Heart left ventricle (tissue), 16 donors: ENCODE measurements at places on chromosomes 3 and 15. TPM values are rescaled to one million over a fixed set of nuclear protein-coding genes. Genes with fewer than 3 reads are reported as not detected.
A peak's percentile ranks its signal among the peaks of the same experiment; 100 is the strongest.

The ATP10A gene
- 3.3 TPM for total RNA-seq

The CPEB1 gene
- total RNA-seq: 0.80 TPM

The PRR20G gene
- not detected for total RNA-seq

The FNDC3B gene
- 62.9 TPM for total RNA-seq

The NOP10 gene
- total RNA-seq: 195 TPM

The FEZF2 gene
- not detected for total RNA-seq

The EXOG gene
- total RNA-seq: 18.3 TPM

- no peak for DNase-seq
- no peaks in the 10 kb centered on the region for H3K36me3 ChIP-seq
- no peak overlapping the region for H3K4me3 ChIP-seq
- H3K4me1 ChIP-seq: no peaks in the 10 kb centered on the region
Observed at GRCh38 chr15:33145447-33145846, 49.1 kb downstream of the FMN1 start.

- no peak for DNase-seq
- peaks cover 27% of the 10 kb centered on the region for H3K36me3 ChIP-seq
Observed at GRCh38 chr3:30626443-30627180, 20.2 kb downstream of the TGFBR2 start.

GRCh38 chr3:65999606-66000005, 39.1 kb downstream of the MAGI1 start:
- no peak overlapping the region for H3K4me3 ChIP-seq
- no peaks in the 10 kb centered on the region for H3K27me3 ChIP-seq
- no peaks in the 10 kb centered on the region for H3K36me3 ChIP-seq

- peak overlapping the region; percentile 73 for H3K4me3 ChIP-seq
- no peak for DNase-seq
- H3K36me3 ChIP-seq: no peaks in the 10 kb centered on the region
- H3K27ac ChIP-seq: peak overlapping the region; percentile 90
- H3K27me3 ChIP-seq: no peaks in the 10 kb centered on the region
Observed at GRCh38 chr15:85793641-85794597, 806 bp downstream of the KLHL25 start.

DNA sequence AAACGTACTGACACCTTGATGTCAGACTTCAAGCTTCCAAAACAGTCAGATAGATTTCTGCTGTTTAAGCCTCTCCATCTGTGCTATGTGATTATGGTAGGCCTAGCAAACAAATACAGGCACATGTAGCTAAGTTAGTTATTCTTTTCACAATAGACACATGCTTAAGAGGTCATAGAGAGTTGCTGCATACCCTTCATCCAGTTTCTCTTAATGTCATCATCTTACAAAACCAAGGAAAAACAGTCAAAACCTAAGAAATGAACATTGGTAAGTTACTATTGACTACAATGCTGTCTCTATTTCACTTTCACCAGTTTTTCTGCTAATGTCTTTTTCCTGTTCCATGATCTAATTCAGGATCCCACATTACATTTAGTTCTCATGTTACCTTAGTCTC, 946.8 kb downstream of the TUSC7 start:
- H3K27ac ChIP-seq: no peak overlapping the region
- no peaks in the 10 kb centered on the region for H3K27me3 ChIP-seq
- DNase-seq: no peak
- no peaks in the 10 kb centered on the region for H3K36me3 ChIP-seq
- no peak overlapping the region for H3K4me3 ChIP-seq

- no peak overlapping the region for H3K27ac ChIP-seq
- H3K4me3 ChIP-seq: no peak overlapping the region
- no peak for DNase-seq
- no peaks in the 10 kb centered on the region for H3K27me3 ChIP-seq
Observed at GRCh38 chr3:72086042-72086742, 301.2 kb upstream of the PROK2 start.

DNA sequence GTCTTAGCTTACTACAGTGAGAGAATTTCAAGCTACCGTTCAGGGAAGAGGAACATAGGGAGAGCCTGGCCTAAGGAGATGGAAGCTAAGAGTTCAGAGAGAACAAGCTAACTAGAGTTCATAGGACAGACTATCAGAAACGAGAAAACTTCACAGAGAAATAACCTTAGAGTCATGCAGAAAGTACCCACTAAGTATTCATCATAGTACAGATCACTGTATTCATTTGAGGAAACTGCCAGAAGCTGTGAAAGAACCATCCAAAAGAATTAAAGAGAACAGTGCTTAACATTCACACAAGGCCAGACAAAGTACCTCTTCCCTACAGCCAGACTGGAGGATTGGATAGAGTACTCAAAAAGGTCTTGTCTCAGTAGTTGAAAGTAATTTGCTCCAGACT, 15.2 kb upstream of the GBE1 start:
- H3K36me3 ChIP-seq: no peaks in the 10 kb centered on the region
- H3K4me3 ChIP-seq: no peak overlapping the region
- H3K27me3 ChIP-seq: no peaks in the 10 kb centered on the region
- DNase-seq: no peak
- no peak overlapping the region for H3K27ac ChIP-seq

GRCh38 chr3:16520970-16521881, 7.7 kb upstream of the RFTN1 start:
- H3K27me3 ChIP-seq: no peaks in the 10 kb centered on the region
- H3K4me3 ChIP-seq: no peak overlapping the region
- no peaks in the 10 kb centered on the region for H3K36me3 ChIP-seq
- H3K27ac ChIP-seq: no peak overlapping the region
- peaks cover 7% of the 10 kb centered on the region for H3K4me1 ChIP-seq
- DNase-seq: no peak

GRCh38 chr3:47406762-47407149, 25.9 kb downstream of the PTPN23 start:
- H3K27me3 ChIP-seq: no peaks in the 10 kb centered on the region
- peaks cover 56% of the 10 kb centered on the region for H3K36me3 ChIP-seq
- H3K4me3 ChIP-seq: no peak overlapping the region
- DNase-seq: no peak
- H3K4me1 ChIP-seq: peaks cover 21% of the 10 kb centered on the region

- peaks cover 41% of the 10 kb centered on the region for H3K4me1 ChIP-seq
- no peak for DNase-seq
- no peak overlapping the region for H3K4me3 ChIP-seq
- H3K36me3 ChIP-seq: no peaks in the 10 kb centered on the region
- no peak overlapping the region for H3K27ac ChIP-seq
Observed at GRCh38 chr3:42850263-42850662, 25.4 kb downstream of the CYP8B1 start.

- no peaks in the 10 kb centered on the region for H3K27me3 ChIP-seq
- no peaks in the 10 kb centered on the region for H3K36me3 ChIP-seq
- DNase-seq: no peak
- no peak overlapping the region for H3K4me3 ChIP-seq
- H3K27ac ChIP-seq: no peak overlapping the region
Observed at GRCh38 chr15:95559875-95560394, 770.6 kb upstream of the NR2F2 start.

- H3K4me1 ChIP-seq: peaks cover 53% of the 10 kb centered on the region
- H3K36me3 ChIP-seq: no peaks in the 10 kb centered on the region
- no peak for DNase-seq
- peak overlapping the region; percentile 48 for H3K27ac ChIP-seq
Observed at GRCh38 chr3:172517859-172518466, 5.3 kb downstream of the TNFSF10 start.

GRCh38 chr3:158471639-158472294, 99.2 kb upstream of the MLF1 start:
- H3K36me3 ChIP-seq: no peaks in the 10 kb centered on the region
- H3K27me3 ChIP-seq: no peaks in the 10 kb centered on the region
- H3K27ac ChIP-seq: no peak overlapping the region
- H3K4me3 ChIP-seq: no peak overlapping the region
- DNase-seq: no peak

DNA sequence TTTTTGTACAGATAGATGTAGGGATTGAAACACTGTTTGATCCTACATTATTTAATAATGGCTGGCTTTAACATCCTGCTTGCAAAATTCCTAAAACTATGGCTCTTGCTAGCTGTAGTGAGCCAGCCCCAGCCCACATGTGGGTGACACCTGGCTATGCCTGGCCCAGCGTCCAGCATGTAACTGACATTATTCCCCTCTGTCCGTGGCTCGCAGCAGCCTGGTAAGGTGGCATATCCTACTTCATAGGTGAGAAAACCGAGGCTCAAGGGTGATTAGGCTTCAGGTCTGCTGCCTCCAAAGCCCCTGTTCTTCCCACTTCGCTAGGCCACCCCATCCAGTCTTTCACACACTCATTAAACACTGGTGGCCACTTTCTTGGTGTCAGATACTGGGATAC, 1.6 kb downstream of the CALML4 start:
- no peak for DNase-seq
- no peak overlapping the region for H3K27ac ChIP-seq
- no peaks in the 10 kb centered on the region for H3K36me3 ChIP-seq
- H3K4me1 ChIP-seq: peaks cover 42% of the 10 kb centered on the region

DNA sequence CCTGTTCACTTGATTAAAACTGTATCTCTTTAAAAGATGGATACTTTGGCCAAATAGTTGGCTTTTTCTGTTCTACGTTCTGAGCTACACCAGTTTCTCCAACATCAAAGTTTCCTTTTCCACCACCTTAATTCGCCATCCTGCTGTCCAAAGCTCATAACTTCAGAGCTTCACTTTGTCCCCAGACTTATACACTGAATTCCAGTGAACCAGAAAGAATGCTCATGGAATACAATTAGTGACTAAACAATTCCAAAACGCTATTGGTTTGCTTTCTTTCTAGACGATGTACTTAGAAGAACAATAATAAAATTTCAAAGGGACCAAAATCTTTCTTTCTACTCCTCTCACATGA, 23.2 kb downstream of the GPR15 start:
- no peaks in the 10 kb centered on the region for H3K36me3 ChIP-seq
- H3K27me3 ChIP-seq: no peaks in the 10 kb centered on the region
- DNase-seq: no peak

DNA sequence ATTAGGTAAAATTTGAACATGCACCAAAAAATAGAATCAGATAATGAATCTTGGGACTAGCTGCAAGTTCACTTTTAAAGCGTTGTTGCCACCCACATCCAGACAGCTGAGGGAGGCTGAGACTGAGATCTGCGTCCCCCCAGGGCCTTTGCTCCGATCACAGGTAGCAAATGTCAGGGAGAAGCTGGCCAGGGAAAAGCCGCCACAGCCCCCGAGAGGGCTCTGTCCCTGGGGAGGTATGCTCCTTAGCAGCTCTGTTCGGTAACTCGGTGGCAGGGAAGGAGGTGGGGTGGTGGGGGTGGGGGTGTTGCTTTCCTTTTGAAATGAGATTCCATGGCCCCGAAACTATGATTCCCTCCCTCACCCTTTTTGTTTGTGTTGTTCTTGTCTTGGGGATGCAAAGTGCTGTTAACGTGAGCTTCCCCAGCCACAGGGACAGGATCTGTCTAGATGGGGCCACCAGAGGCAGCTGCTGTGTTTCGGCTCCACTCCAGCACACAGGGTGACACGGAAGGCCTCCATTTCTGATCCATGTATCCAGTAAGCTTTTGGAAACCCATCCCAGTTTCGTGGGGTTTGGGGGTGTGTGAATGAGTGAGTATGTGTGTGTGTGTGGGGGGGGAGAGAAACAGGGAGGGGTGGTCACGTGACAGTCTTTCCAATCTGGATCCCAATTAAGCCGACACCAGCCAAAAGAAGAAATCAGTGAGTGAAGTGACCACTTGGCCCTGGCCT, 1.1 kb upstream of the MINAR1 start:
- H3K4me1 ChIP-seq: no peaks in the 10 kb centered on the region
- no peaks in the 10 kb centered on the region for H3K36me3 ChIP-seq
- peak overlapping the region; percentile 42 for H3K4me3 ChIP-seq
- no peak for DNase-seq

- no peaks in the 10 kb centered on the region for H3K27me3 ChIP-seq
- no peaks in the 10 kb centered on the region for H3K4me1 ChIP-seq
- DNase-seq: peak; percentile 56
- no peak overlapping the region for H3K27ac ChIP-seq
- H3K4me3 ChIP-seq: no peak overlapping the region
Observed at GRCh38 chr15:65856821-65857455, 12.4 kb upstream of the RAB11A start.

DNA sequence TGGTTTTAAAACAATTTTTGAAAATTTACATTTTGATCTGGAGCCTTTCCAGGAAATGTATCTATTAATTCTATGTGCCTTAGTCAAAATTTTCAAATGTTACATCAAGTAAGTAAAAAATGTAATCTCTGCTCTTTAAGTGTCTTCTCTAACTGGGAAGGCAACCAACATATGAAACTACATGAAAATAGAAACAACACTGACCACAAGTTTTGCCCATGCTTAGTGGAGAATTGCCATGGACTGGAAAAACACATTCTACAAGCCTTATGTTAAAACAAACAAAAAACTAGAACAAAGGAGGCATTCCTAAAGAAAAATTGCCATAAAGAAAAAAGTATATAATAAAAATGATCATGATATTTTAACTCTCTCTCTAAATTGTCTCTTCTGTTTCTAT, 75.9 kb upstream of the SPRED1 start:
- H3K36me3 ChIP-seq: no peaks in the 10 kb centered on the region
- no peaks in the 10 kb centered on the region for H3K4me1 ChIP-seq
- H3K4me3 ChIP-seq: no peak overlapping the region
- no peak for DNase-seq
- H3K27me3 ChIP-seq: no peaks in the 10 kb centered on the region
- H3K27ac ChIP-seq: no peak overlapping the region
